ENCODE measurements at places on chromosomes 13 and 19.
A peak's percentile ranks its signal among the peaks of the same experiment; 100 is the strongest.

GRCh38 chr13:65417953-65418352 is 1812.2 kb downstream of the PCDH9 start:
- DNase-seq = no peak

- peak; percentile 17 for DNase-seq
Measured at GRCh38 chr13:26280295-26280694, 26.4 kb downstream of the CDK8 start.

- no peak for DNase-seq
Measured at GRCh38 chr19:13819238-13819637, 24.0 kb downstream of the ZSWIM4 start.

- DNase-seq = no peak
Measured at GRCh38 chr13:88707646-88708045, 1036.5 kb downstream of the SLITRK5 start.

DNA sequence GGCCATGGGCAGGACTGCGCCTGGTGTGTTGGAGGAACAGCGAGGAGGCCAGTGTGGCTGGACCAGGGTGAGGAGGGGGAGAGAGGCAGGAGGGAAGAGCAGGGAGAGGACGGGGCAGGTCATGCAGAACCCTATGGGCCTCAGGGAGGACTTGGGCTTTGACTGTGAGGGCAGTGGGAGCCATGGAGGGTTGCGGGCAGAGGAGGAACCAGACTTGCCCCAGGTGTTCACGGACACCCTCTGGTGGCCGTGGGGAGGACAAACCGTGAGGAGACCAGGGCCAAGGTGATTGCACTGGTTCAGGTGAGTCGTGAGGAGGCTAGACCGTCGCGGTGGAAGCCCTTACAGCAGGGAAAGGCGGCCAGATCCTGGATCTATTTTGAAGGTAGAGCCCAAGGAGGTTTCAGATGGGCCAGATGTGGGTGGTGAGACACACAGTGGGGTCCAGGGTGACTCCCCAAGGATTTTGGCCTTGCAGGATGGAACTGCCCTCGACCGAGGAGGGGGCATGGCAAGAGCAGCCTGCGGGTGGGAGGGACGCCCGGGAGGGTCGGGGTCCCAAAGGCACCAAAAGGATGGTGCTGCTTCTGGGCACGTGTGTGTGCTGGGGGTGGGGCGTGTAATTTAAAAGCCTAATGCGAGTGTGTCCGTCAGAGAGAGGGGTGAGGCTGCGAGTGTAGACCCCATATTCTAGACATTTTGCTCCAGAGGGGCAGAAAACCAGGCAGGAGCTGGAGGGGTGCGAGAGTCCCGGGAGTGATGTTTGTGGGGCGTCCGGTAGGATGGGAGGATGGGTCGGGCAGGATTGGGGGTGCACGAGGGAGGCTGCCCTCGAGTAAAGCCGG is 2.7 kb upstream of the REXO1 start:
- no peak for DNase-seq

GRCh38 chr13:47004027-47004426 is 107.2 kb upstream of the HTR2A start:
- peak; percentile 62 for DNase-seq

DNA sequence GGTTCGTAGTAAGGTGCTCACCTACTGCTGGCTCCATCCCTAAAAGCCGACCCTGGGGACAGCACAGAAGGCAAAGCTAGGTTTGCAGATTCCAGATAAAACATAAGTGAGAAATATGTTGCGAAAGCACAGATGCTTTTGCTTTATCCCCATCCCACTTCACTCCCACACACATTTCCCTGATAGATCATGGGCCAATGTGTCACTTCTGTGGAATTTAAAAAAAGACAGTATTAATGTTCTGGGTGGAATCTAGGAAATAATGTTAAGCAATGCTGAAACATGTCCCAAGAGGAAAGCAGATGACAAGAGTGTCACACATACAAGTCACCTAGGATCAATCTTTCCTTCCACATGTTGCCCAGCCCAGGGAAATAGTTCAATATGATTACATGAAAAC is 661.0 kb upstream of the MIR17HG start:
- peak; percentile 81 for DNase-seq

- DNase-seq = no peak
Measured at GRCh38 chr13:65453982-65454381, 1776.2 kb downstream of the PCDH9 start.

- DNase-seq = no peak
Measured at GRCh38 chr19:14369399-14370168, 11.7 kb upstream of the ADGRE5 start.

All from NCI-H226 (cell line).